ENCODE measurements at places on chromosomes 7 and 10. TPM values are rescaled to one million over a fixed set of nuclear protein-coding genes. Genes with fewer than 3 reads are reported as not detected.

KCP gene
- 0.11 TPM for total RNA-seq

GCK gene
- total RNA-seq: 1.3 TPM

TEX36 gene
- total RNA-seq: not detected

PLA2G12B gene
- 0.73 TPM for total RNA-seq

ST8SIA6 gene
- 6.3 TPM for total RNA-seq

AGMO gene
- 0.35 TPM for total RNA-seq

CYP2C19 gene
- total RNA-seq: 0.11 TPM

TMEM120A gene
- 90.7 TPM for total RNA-seq

ABCC2 gene
- 0.67 TPM for total RNA-seq

NPVF gene
- total RNA-seq: not detected

AQP1 gene
- 236 TPM for total RNA-seq

DNA sequence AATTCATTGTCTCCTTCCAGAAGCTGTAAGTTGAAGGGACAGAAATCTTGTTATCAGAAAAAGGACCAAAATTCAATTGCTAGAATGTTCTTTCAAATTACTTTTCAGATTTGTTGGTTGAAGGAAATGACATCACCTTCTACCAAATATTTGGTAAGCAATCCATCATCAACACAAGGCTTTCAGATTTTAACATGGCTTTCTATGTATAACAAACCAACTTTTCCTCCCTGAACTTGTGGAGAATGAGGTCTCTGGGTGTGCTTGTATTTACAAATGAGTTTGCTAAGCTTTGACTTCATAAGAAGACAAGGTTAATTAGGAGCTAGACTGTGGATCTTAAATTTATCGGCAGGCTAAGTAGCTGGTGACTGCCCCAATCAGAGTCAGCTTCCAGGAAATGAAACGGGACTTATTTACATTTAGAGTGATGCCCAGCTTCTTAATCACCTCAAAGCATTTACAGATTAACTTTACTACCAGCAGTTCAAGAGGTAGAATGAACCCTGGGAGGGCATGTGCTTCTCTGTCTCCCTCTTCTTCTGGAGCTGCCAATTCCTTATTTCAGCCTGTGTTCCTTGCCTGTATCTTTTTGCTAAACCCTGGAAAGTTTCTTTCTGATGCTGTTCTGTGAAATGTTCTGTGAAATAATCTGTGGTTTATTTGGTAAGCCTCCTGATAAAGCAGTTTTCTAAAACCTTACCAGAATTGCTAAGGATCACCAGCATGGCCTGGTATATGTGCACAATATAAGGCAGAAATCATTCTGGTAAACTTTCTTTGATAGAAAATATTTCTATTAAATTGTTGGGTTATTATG lies 248.8 kb upstream of the FZD8 start:
- no peak for DNase-seq

- DNase-seq: no peak
Observed at GRCh38 chr10:52951824-52952223, 179.2 kb upstream of the MBL2 start.

DNA sequence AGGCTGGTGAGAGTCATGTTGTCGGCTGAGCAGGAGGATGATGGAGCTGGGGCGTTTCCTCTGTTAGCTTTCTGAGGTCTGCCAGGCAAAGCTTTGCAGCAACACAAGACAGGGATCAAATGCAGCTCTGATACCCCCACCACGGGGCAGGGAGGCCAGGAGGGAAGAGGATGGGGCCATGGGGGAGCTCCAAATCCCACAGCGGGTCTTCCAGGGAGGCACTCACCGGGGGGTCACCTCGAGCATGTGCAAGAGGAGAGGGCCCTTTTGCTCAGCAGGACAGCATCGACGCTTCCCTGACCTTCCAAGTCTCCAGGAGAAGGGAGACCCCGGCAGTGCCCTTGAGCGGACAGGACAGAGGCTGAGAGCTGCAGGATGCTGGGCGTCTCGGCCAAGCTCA lies 127.5 kb downstream of the WDR37 start:
- DNase-seq: no peak

GRCh38 chr7:42071372-42072261 lies 165.4 kb downstream of the GLI3 start:
- no peak for DNase-seq

- DNase-seq: no peak
Observed at GRCh38 chr7:144098776-144099175, 10.6 kb upstream of the OR2A2 start.

- no peak for DNase-seq
Observed at GRCh38 chr10:132974886-132975830, 32.8 kb upstream of the CFAP46 start.

- DNase-seq: peak; percentile 50
Observed at GRCh38 chr7:111138193-111138569, 47.3 kb downstream of the LRRN3 start.

GRCh38 chr10:106740071-106740470 lies 424.4 kb downstream of the SORCS1 start:
- DNase-seq: no peak

GRCh38 chr7:70616211-70616610 lies 515.7 kb upstream of the GALNT17 start:
- no peak for DNase-seq

- no peak for DNase-seq
Observed at GRCh38 chr10:33126742-33127141, 168.7 kb upstream of the ITGB1 start.

DNA sequence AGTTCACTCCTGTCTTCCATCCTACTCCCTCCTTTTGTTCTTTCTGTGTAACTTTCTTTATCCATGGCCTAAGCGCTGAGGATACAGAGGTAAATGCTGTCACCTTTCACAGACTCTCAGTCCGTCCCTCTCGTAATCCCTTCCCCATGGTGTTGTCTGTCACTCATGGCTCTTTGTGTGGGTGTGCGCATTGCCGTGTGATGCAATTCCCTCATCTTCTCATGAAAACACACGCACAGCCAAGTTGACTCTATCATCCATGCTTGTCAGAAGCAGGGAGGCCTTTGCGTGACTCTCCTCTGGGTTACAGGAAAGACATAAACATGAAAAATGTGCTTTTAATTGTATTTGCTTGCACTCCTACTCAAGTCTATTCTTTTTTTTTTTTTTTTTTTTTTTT lies 125.6 kb upstream of the C7orf33 start:
- no peak for DNase-seq

DNA sequence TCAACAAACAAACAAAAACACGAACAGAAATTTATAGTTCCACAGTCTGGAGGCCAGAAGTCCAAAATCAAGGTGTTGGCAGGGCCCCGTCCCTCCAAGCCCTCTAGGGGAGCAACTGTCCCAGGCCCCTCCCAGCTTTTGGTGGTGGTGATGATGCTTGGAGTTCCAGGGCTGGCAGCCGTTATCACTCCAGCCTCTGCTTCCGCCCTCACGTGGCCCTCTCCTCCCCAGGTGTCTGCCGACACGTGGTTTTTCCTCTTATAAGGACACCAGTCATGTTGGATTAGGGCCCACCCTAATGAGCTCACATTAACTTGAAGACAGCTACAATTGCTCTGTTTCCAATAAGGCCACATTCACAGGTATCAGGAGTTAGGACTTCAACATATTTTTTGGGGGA lies 49.7 kb downstream of the MICALL2 start:
- no peak for DNase-seq

GRCh38 chr10:100349087-100349486 lies 2.1 kb downstream of the SCD start:
- no peak for DNase-seq

DNA sequence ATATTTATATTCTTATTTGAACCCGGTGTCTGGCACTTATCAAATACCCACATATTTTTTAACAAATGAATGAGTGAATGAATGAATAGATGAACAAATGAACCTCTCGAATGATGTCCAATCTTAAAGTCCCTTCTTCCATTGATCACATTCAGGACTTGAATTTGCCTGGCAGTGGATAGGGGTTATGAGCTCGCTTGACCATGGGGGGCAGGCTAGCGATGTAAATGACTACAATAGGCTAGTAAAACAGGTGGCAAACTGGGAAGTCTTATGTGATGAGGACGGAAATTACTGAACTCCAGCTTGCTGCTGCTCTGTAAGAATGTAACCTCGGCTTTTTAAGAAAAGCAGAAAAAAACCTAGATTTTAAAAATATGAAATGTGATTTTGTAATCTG lies 247.7 kb upstream of the DKK1 start:
- DNase-seq: no peak

DNA sequence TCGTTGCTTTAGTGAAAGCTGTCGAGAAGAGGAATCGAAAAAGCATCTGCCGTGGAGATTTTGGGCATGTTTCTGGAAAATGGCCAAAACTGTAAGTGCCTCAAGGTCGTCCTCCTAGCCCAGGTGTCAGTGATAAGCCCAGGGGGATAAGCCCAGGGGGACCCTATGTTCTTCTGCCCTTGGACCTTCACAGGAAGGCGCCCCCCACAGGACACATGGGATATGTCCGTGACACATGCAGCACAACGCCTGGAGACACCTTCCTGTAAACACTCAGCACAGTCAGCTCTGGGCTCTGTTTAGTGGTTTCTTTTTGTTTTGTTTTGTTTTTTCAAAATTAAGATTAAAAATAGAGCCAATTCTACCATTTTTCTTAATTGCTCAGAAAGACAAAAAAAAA lies 272.7 kb downstream of the KLF6 start:
- DNase-seq: no peak

DNA sequence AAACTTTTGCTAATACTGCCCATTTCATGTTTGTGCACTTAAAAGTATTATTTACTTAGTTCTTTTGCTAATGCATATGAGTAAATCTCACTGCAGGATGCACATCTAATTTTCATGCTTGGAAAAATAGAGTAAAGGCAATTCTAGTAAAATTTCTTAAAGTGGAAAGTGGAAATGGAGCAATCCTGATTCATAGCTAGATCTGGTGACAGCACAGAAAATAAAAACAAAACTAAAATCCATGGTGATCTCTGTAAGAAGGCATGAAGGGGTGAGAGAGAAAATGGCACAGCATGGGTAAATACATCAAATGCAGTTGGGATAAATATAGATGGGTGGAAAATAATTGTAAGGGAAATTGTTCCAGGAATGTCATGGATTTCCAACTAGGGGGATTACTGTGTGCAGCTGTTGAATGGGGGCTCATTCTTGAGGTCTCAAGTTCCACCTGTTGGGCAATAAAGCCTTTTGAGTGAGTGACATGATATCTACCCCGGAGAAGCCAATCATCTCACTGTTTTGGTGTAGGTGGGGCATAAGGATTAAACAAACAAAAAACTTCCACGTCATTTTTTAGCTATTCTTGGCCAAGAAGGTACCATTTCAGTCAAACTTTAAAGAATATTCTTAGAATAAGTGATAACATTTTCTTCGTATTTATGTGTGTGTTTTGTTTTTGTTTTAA lies 1.7 kb upstream of the MCU start:
- no peak for DNase-seq

GRCh38 chr10:127345231-127345965 lies 149.0 kb upstream of the INSYN2A start:
- DNase-seq: no peak

GRCh38 chr7:114047889-114048288 lies 129.1 kb upstream of the PPP1R3A start:
- no peak for DNase-seq

GRCh38 chr10:128543151-128543550 lies 416.9 kb upstream of the MKI67 start:
- no peak for DNase-seq

- DNase-seq: no peak
Observed at GRCh38 chr7:40808378-40808942, 673.7 kb downstream of the SUGCT start.

GRCh38 chr10:37703114-37703513 lies 154.3 kb downstream of the ZNF248 start:
- no peak for DNase-seq

DNA sequence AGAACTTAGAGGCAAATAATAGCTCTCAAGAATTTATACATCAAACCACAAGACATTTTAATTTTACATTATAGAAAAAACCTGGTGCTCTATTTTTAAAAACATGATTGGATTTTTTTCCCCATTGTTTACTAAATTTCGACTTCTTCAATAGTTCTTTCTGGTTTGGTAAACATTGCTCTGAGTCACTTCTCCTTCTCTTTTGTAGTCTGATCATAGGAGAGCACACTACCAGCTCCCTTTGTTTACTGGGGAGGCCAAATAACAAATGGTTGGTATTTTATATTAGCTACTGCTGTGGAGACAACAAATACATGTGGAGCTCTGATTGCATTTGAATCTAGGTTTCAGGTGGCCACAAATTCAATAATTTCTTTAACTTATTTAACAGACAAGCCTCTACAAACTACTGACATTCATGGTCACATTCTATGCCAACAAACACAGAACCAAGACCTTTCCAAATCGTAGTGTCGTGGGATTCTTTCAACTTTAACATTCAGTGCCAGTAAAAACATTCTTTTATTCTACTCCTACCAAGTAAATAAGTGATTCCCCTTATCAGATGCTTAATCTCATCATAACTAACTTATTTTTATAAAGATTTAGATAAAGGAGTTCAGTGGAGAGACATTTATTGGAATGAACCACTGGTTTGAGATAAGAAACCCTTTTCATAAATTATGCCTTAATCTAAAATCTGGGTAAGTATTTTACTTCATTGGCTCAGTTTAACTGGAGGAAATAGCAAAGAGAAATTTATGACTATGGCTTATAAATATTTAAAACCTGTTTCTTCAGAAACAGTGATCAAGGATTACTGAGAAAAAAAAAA lies 17.7 kb upstream of the FXYD4 start:
- DNase-seq: no peak

DNA sequence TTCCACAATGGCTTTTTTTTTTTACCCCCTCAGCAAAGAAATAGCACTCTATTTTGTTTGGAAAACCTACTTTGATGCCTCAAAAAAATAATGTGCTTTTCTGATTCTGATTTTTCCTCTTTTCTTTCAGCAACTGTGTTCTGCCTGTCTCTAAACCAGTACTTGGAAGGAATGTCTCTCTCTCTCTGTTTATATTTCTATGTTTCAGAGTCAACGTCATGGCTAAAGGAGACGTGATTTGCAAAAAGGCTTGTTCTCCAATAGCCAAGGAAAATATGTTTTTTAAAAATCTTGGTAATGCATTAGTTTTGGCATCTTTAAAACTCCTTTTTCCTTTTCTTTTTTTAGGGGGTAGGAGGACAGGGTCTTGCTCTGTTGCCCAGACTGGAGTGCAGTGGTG lies 56.0 kb upstream of the SDK1 start:
- no peak for DNase-seq

- DNase-seq: peak; percentile 8
Observed at GRCh38 chr7:44223362-44224079, 22.7 kb downstream of the YKT6 start.

DNA sequence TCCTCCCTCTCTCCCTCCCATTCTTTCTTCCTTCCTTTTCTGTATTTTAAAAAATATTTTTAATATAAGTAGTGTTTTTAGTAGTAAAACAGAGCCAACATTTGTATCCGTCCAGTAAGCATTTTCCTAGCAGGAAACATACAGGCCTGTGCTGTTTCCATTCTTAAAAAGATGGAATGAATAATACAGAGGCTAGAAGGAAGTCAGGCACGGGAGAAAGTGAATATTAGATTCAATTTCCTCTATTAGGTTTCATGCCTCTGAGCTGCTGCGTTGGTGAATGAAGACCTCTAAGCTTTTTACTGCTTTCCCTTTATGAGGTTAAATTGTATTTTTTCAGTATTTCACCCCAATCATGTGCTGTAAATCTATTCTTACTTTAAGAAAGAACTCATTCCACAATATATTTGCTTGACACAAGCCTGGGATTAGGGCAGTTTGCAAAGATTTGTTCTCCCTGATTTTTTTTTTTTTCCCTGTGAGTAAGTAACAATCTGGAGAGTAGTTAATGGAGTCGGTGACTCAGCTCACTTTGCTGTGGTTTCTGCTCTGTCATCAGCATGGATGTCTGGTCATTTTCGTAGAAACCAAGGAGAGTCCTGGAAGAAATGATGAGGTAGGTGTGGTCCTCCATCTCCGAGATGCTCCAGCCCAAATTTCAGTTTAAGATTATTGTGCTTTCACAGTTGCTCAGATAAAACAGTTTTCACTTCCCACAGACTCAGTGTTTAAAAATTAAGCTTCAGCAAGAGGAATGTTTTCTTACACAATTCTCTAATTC lies 76.1 kb upstream of the PITRM1 start:
- DNase-seq: no peak
